ENCODE measurements at places on chromosomes 6 and 20.

DNA sequence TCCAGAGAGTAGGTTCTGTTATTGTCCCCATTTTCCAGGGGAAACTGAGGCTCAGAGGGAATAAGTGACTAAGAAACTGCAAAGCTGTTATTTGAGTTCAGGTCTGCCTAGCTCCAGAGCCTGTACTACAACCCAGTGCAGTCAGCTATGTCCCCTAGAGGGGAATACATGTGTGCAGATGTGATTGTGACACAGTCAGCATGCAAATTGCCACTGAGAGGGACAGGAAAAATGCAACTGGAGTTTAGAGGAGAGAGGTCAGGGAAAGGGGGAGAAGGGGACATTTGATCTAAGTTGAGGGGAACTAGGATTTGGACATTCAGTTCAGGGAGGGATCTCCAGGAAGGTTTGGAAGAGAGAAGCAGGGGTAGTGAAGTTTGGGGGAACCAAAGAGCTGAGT is 38.6 kb upstream of the EPB41L1 start:
- peaks cover 9% of the 10 kb centered on the region for H3K36me3 ChIP-seq
- no peak overlapping the region for H3K4me3 ChIP-seq
- no peak for DNase-seq
- peaks cover 2% of the 10 kb centered on the region for H3K4me1 ChIP-seq

GRCh38 chr20:58707770-58708169 is 15.2 kb downstream of the NPEPL1 start:
- no peaks in the 10 kb centered on the region for H3K36me3 ChIP-seq
- DNase-seq, result no peak
- no peaks in the 10 kb centered on the region for H3K27me3 ChIP-seq

DNA sequence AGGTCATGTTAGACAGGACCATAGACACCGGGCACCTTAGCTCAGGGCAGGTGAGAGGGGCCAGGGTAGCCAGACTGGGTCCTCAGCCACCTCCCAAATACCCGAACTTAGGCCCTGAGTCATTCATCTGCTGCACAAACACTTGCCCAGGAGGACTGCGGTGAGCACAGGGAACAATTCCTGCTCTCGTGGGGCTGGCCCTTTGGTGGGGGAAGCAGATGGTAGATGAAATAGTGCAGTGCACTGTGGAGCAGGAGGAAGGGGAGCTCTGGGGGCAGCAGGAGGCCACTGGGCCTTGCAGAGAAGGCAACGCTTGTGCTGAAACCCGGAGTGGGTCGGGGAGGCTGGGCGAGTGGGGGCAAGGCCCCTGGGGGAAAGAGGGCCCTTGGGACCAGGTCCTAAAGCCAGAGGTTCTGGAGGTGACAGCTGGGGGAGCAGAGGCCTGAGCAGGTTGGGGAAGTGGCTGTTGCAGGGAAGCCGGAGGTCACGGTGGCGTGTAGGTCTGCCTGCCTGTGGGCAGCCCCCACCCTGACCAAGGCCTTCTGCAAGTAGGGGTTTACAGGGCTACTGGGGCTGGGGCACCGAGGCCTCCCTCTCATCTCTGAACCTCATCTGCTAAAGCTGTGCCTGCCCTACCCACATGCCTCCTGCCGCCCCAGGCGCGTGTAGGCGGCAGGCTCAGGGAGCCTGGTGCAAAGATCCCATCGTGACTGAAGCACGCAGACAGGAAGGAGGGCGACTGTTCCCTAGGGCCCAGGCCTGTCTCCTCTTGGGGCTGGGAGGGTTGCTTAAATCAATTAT is 4.7 kb upstream of the NPBWR2 start:
- no peak overlapping the region for H3K27ac ChIP-seq
- H3K4me3 ChIP-seq, result no peak overlapping the region
- no peaks in the 10 kb centered on the region for H3K36me3 ChIP-seq
- H3K27me3 ChIP-seq, result no peaks in the 10 kb centered on the region
- no peaks in the 10 kb centered on the region for H3K4me1 ChIP-seq
- no peak for DNase-seq

GRCh38 chr6:79810871-79811270 is 136.5 kb downstream of the ELOVL4 start:
- H3K36me3 ChIP-seq, result no peaks in the 10 kb centered on the region
- H3K27me3 ChIP-seq, result no peaks in the 10 kb centered on the region
- H3K27ac ChIP-seq, result no peak overlapping the region

- no peak for DNase-seq
- H3K27ac ChIP-seq, result no peak overlapping the region
- no peak overlapping the region for H3K4me3 ChIP-seq
Observed at GRCh38 chr20:58078741-58079522, 149.5 kb downstream of the ANKRD60 start.

- H3K27ac ChIP-seq, result no peak overlapping the region
- H3K4me3 ChIP-seq, result no peak overlapping the region
- peaks cover 32% of the 10 kb centered on the region for H3K27me3 ChIP-seq
- no peak for DNase-seq
Observed at GRCh38 chr20:2701671-2702081, 9.1 kb downstream of the EBF4 start.

DNA sequence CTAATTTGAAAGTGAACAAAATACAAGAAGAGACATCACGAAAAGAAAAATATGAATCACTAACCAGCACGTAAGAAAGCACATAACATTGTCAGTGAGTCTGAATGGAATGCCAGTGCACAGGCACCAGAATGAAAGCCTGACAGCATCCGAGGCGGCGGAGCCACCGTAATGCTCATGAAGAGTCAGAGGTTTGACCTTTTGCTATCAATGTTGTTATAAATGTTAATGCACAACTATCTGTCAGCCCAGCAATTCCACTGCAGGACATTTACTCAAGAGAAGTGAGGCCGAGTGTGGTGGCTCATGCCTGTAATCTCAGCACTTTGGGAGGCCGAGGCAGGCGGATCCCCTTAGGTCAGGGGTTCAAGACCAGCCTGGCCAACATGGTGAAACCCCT is 562.1 kb downstream of the PRKN start:
- no peaks in the 10 kb centered on the region for H3K27me3 ChIP-seq
- no peak overlapping the region for H3K4me3 ChIP-seq
- H3K36me3 ChIP-seq, result no peaks in the 10 kb centered on the region

GRCh38 chr20:18019068-18019467 is 38.6 kb downstream of the OVOL2 start:
- H3K27me3 ChIP-seq, result no peaks in the 10 kb centered on the region
- no peak for DNase-seq
- no peak overlapping the region for H3K4me3 ChIP-seq
- H3K27ac ChIP-seq, result no peak overlapping the region

GRCh38 chr6:141484711-141485110 is 648.0 kb upstream of the GJE1 start:
- no peak overlapping the region for H3K27ac ChIP-seq
- H3K27me3 ChIP-seq, result no peaks in the 10 kb centered on the region
- no peak overlapping the region for H3K4me3 ChIP-seq
- H3K4me1 ChIP-seq, result no peaks in the 10 kb centered on the region
- DNase-seq, result peak; percentile 13

DNA sequence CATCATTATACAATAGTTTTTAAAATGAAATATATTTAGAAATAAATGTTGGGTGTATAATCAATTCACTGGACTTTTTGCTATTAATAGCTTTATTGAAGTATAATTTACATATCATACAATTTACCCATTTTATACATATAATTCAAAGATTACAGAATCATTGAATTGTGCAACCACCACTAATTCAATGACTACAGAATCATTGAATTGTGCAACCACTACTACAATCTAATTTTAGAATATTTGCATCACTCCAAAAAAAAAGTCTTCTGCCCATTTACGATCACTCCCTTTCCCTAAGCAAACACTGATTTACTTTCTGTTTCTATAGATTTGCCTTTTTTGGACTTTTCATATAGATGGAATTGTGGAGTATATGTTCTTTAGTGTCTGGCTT is 35.1 kb upstream of the RIMS1 start:
- H3K4me1 ChIP-seq, result no peaks in the 10 kb centered on the region
- H3K4me3 ChIP-seq, result no peak overlapping the region
- no peak overlapping the region for H3K27ac ChIP-seq
- no peak for DNase-seq
- H3K36me3 ChIP-seq, result no peaks in the 10 kb centered on the region

- H3K4me1 ChIP-seq, result no peaks in the 10 kb centered on the region
- no peak overlapping the region for H3K27ac ChIP-seq
- no peaks in the 10 kb centered on the region for H3K27me3 ChIP-seq
- DNase-seq, result no peak
Observed at GRCh38 chr6:71083308-71083820, 126.5 kb upstream of the B3GAT2 start.

GRCh38 chr6:99148111-99148510 is 200.4 kb upstream of the FBXL4 start:
- H3K27ac ChIP-seq, result no peak overlapping the region
- no peaks in the 10 kb centered on the region for H3K4me1 ChIP-seq
- no peak for DNase-seq
- no peaks in the 10 kb centered on the region for H3K27me3 ChIP-seq

GRCh38 chr6:34549026-34549803 is 6.9 kb downstream of the SPDEF start:
- H3K27me3 ChIP-seq, result no peaks in the 10 kb centered on the region
- H3K27ac ChIP-seq, result no peak overlapping the region
- H3K4me1 ChIP-seq, result no peaks in the 10 kb centered on the region
- no peak overlapping the region for H3K4me3 ChIP-seq
- DNase-seq, result no peak
- H3K36me3 ChIP-seq, result no peaks in the 10 kb centered on the region

- no peaks in the 10 kb centered on the region for H3K27me3 ChIP-seq
- H3K4me3 ChIP-seq, result no peak overlapping the region
- H3K27ac ChIP-seq, result no peak overlapping the region
- DNase-seq, result no peak
- no peaks in the 10 kb centered on the region for H3K4me1 ChIP-seq
Observed at GRCh38 chr6:149368065-149368464, 32.0 kb upstream of the SUMO4 start.

DNA sequence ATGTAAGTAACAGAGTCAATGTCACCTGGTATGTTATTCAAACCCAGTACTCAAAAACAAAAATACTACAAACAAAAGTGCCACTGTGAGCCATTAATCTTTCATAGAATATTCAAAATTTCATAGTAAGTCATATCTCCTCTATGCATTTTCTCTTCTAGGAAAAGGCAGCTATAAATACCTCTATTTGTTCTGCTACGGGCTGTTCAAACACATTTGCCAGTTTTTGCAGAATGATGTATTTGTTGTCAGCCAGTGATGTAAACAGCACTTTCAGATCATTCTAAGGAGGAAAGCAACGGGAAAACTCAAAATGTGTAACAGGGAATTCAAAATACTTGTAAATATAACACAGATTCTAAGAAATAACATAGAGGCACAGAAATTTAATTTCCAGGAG is 388.2 kb downstream of the SYNE1 start:
- peaks cover 2% of the 10 kb centered on the region for H3K36me3 ChIP-seq
- H3K27me3 ChIP-seq, result no peaks in the 10 kb centered on the region
- H3K27ac ChIP-seq, result no peak overlapping the region
- no peak for DNase-seq
- no peak overlapping the region for H3K4me3 ChIP-seq

- H3K27ac ChIP-seq, result no peak overlapping the region
- no peaks in the 10 kb centered on the region for H3K36me3 ChIP-seq
- no peaks in the 10 kb centered on the region for H3K4me1 ChIP-seq
- no peaks in the 10 kb centered on the region for H3K27me3 ChIP-seq
Observed at GRCh38 chr6:18656506-18656905, 269.4 kb downstream of the RNF144B start.

- DNase-seq, result no peak
- no peaks in the 10 kb centered on the region for H3K27me3 ChIP-seq
- H3K4me1 ChIP-seq, result no peaks in the 10 kb centered on the region
- no peaks in the 10 kb centered on the region for H3K36me3 ChIP-seq
Observed at GRCh38 chr6:118597636-118598035, 49.5 kb downstream of the PLN start.

- peak overlapping the region; percentile 17 for H3K27ac ChIP-seq
- DNase-seq, result no peak
- H3K36me3 ChIP-seq, result no peaks in the 10 kb centered on the region
- H3K4me1 ChIP-seq, result peaks cover 5% of the 10 kb centered on the region
- no peaks in the 10 kb centered on the region for H3K27me3 ChIP-seq
- no peak overlapping the region for H3K4me3 ChIP-seq
Observed at GRCh38 chr6:340186-340955, 48.1 kb downstream of the DUSP22 start.

DNA sequence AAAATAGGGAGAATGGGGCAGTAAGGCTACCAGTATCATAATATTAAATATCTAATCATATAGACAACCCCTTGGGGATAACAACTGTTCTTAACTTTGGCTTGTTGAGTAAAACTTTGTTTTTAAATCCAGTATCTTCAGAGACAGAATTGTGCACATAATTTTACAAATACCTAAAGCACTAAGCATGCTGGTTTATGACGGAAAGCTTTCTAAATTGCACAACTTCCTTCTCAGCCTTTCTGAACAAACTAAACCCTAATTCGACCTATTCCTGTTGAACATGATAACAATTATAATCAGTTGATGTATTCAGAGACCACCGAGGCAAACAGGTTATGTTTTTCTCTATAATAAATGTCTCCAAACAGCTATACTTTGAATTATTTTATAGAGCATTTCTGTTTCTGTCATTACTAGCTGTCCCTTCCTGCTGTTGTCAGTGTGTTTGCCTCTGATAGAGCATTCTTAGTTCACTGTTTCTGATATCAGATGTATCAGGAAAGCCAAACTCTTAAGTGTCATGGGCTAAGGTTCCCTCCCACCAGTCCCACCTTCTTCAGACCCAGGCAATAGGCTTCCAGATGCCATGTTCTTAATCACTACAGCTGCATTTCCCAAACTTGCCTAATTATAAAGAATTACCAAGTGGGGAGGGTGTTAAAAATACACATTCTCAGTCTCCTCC is 8.7 kb downstream of the ZHX3 start:
- peak overlapping the region; percentile 61 for H3K27ac ChIP-seq
- peak; percentile 59 for DNase-seq
- H3K4me1 ChIP-seq, result no peaks in the 10 kb centered on the region
- H3K27me3 ChIP-seq, result no peaks in the 10 kb centered on the region
- H3K4me3 ChIP-seq, result no peak overlapping the region

GRCh38 chr6:166714187-166714510 is 87.1 kb upstream of the RPS6KA2 start:
- no peaks in the 10 kb centered on the region for H3K4me1 ChIP-seq
- no peak overlapping the region for H3K27ac ChIP-seq
- no peak for DNase-seq
- no peak overlapping the region for H3K4me3 ChIP-seq
- no peaks in the 10 kb centered on the region for H3K36me3 ChIP-seq

GRCh38 chr20:17809362-17810061 is 109.7 kb downstream of the BANF2 start:
- DNase-seq, result no peak
- no peak overlapping the region for H3K4me3 ChIP-seq
- H3K27ac ChIP-seq, result no peak overlapping the region
- H3K27me3 ChIP-seq, result no peaks in the 10 kb centered on the region
- no peaks in the 10 kb centered on the region for H3K36me3 ChIP-seq

GRCh38 chr20:19427480-19427879 is 215.0 kb downstream of the SLC24A3 start:
- no peak overlapping the region for H3K4me3 ChIP-seq
- no peaks in the 10 kb centered on the region for H3K4me1 ChIP-seq
- no peaks in the 10 kb centered on the region for H3K36me3 ChIP-seq
- DNase-seq, result no peak
- no peaks in the 10 kb centered on the region for H3K27me3 ChIP-seq

Measured in small intestine (tissue), 16 donors.